ENCODE measurements at places on chromosomes 6 and 20. TPM values are rescaled to one million over a fixed set of nuclear protein-coding genes. Genes with fewer than 3 reads are reported as not detected.
A peak's percentile ranks its signal among the peaks of the same experiment; 100 is the strongest.

DNA sequence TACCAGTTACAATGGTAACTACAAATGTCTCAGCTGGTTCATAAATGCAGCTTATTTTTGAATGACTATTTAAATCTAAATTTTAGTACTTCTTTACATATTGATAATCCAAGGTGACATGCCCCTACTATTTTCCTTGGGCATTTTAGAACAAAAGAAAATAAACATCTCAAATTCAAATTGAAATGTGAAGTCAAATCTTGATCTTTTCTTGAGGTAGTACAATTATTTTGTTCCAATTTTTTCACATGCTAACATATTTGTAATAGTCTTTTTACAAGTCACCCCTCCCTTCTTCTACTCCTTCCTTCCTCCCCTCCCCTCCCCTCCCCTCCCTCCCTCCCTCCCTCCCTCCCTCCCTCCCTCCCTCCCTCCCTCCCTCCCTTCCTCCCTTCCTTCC lies 370.1 kb upstream of the MMS22L start:
- no peak for DNase-seq
- H3K4me3 ChIP-seq = no peak overlapping the region
- H3K27ac ChIP-seq = no peak overlapping the region

GRCh38 chr6:12851123-12851695 lies 134.6 kb downstream of the PHACTR1 start:
- no peaks in the 10 kb centered on the region for H3K4me1 ChIP-seq
- H3K4me3 ChIP-seq = no peak overlapping the region
- no peaks in the 10 kb centered on the region for H3K27me3 ChIP-seq
- H3K36me3 ChIP-seq = no peaks in the 10 kb centered on the region

- H3K4me3 ChIP-seq = no peak overlapping the region
- peaks cover 6% of the 10 kb centered on the region for H3K36me3 ChIP-seq
- H3K27ac ChIP-seq = no peak overlapping the region
- H3K4me1 ChIP-seq = peaks cover 11% of the 10 kb centered on the region
- no peaks in the 10 kb centered on the region for H3K27me3 ChIP-seq
Observed at GRCh38 chr6:116255246-116255800, 1.4 kb upstream of the TSPYL4 start.

GRCh38 chr20:41133709-41134361 lies 3.5 kb upstream of the PLCG1 start:
- DNase-seq = peak; percentile 57
- no peak overlapping the region for H3K4me3 ChIP-seq
- H3K4me1 ChIP-seq = peaks cover 41% of the 10 kb centered on the region
- H3K36me3 ChIP-seq = peaks cover 6% of the 10 kb centered on the region

- H3K4me3 ChIP-seq = no peak overlapping the region
- H3K27me3 ChIP-seq = peaks cover 15% of the 10 kb centered on the region
- no peaks in the 10 kb centered on the region for H3K36me3 ChIP-seq
- H3K4me1 ChIP-seq = peaks cover 3% of the 10 kb centered on the region
- no peak for DNase-seq
Observed at GRCh38 chr20:10332656-10333415, 101.2 kb downstream of the MKKS start.

- no peak overlapping the region for H3K27ac ChIP-seq
- no peaks in the 10 kb centered on the region for H3K4me1 ChIP-seq
- H3K27me3 ChIP-seq = no peaks in the 10 kb centered on the region
- no peak for DNase-seq
Observed at GRCh38 chr6:134784336-134784735, 165.6 kb downstream of the ALDH8A1 start.

GRCh38 chr6:108820006-108820405 lies 28.2 kb upstream of the ARMC2 start:
- H3K4me3 ChIP-seq = no peak overlapping the region
- DNase-seq = no peak
- H3K27ac ChIP-seq = no peak overlapping the region
- H3K36me3 ChIP-seq = peaks cover 9% of the 10 kb centered on the region
- H3K27me3 ChIP-seq = peaks cover 18% of the 10 kb centered on the region

DNA sequence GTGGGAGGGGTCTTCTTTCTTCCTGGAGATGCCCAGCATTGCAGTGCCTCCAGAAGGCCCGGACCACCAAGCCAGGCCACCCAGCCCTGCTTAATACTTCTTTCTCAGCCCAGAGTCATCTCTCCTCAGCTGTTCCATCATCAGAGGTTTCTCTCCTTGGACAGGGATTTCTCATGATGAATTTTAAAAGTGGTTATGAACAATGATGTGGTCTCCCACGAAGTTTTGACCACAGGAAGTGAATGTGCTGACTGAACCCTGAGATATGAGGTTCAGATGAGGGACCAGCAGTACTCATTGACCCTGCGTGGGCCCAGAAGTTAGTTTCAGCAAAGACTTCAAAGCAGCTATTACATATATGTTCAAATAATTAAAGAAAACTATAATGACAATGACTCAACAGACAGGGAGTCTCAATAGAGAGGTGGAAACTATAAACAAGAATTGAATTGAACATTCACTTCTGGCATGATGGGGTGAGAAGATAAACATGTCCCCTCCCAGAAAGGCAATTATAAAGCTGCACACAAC lies 114.5 kb upstream of the SLC22A16 start:
- peak overlapping the region; percentile 14 for H3K27ac ChIP-seq
- peaks cover 25% of the 10 kb centered on the region for H3K4me1 ChIP-seq
- H3K4me3 ChIP-seq = no peak overlapping the region
- peak; percentile 31 for DNase-seq
- H3K36me3 ChIP-seq = peaks cover 7% of the 10 kb centered on the region

DNA sequence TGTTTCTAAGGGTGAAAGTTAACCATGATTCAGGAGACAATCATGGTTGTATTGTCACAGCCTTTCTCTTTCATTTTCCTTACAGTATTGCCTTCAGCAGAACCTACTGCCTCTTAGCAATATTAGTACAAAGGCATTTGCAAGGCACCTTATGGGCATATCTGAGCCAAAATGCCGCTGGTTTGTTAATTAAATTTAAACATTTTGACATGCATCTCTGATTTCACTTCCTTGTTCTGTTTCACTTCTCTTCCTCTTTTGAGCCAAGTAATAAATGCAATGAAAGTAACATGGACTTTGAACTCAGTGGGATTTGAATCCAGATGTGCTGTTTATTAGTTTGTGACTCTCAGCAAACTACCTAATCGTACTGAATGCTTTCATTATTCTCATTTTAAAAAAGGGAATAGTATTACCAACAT lies 467.4 kb upstream of the CITED2 start:
- H3K27me3 ChIP-seq = no peaks in the 10 kb centered on the region
- H3K4me1 ChIP-seq = no peaks in the 10 kb centered on the region
- H3K36me3 ChIP-seq = no peaks in the 10 kb centered on the region

- H3K4me1 ChIP-seq = no peaks in the 10 kb centered on the region
- H3K27me3 ChIP-seq = no peaks in the 10 kb centered on the region
- H3K4me3 ChIP-seq = no peak overlapping the region
- no peak overlapping the region for H3K27ac ChIP-seq
- no peak for DNase-seq
- H3K36me3 ChIP-seq = no peaks in the 10 kb centered on the region
Observed at GRCh38 chr6:163646133-163646532, 231.6 kb downstream of the QKI start.

DNA sequence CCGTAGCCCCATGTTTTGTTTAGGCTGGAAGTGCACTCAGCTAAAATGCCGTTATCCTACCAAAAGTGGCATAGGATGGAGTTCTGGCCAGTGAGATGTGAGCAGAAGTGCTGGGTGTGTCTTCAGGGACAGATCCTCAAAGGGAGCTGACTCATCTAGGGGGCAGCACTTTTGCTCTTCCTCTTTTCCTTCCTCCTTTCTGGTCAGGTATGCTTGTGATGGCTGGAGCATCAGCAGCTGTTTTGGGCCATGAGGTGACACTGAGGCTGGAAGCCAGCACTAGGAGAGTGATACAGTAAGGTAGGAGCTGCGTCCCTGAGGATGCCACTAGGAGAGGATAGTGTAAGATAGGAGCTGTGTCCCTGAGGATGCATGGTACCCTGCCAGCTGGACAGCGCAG lies 4.6 kb upstream of the OSBPL2 start:
- no peaks in the 10 kb centered on the region for H3K27me3 ChIP-seq
- no peak overlapping the region for H3K4me3 ChIP-seq
- peaks cover 7% of the 10 kb centered on the region for H3K4me1 ChIP-seq

DNA sequence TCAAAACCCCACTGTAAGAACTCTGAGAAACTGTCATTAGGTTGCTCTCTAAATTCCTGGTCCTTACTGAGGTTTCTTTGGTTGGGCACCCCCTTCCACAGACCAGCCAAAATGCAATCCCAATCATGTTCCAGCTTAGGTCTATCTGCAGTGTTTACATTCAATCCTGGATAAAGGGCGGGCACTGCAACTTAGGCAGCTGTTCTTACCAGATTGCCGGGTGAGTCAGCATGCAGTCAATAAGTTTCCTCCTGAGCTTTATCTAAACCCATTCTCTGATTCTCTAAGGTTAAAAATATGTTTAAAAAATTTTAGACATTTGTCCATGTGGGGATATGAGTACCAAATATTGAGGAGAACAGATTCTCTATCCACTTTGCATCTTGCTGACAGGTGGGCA lies 197.8 kb downstream of the HAO1 start:
- no peaks in the 10 kb centered on the region for H3K4me1 ChIP-seq
- no peak overlapping the region for H3K27ac ChIP-seq
- DNase-seq = no peak
- H3K27me3 ChIP-seq = no peaks in the 10 kb centered on the region
- H3K36me3 ChIP-seq = no peaks in the 10 kb centered on the region
- no peak overlapping the region for H3K4me3 ChIP-seq

The DEFB110 gene
- total RNA-seq = not detected

The TBXT gene
- not detected for total RNA-seq

The ADGRB3 gene
- not detected for total RNA-seq

The POLR3F gene
- 10.1 TPM for total RNA-seq

The COL19A1 gene
- 0.03 TPM for total RNA-seq

Measured in activated CD4-positive, alpha-beta memory T cell treated with anti-CD3 and anti-CD28 coated beads, Interleukin-2, amount 10 ng/mL, durations not matched to agents 7 days and 5 days (primary cell).